ENCODE measurements at places on chromosomes 6 and 20. TPM values are rescaled to one million over a fixed set of nuclear protein-coding genes. Genes with fewer than 3 reads are reported as not detected.

The CAP2 gene
- total RNA-seq = 13.1 TPM

The KHDC1L gene
- total RNA-seq = 0.83 TPM

DNA sequence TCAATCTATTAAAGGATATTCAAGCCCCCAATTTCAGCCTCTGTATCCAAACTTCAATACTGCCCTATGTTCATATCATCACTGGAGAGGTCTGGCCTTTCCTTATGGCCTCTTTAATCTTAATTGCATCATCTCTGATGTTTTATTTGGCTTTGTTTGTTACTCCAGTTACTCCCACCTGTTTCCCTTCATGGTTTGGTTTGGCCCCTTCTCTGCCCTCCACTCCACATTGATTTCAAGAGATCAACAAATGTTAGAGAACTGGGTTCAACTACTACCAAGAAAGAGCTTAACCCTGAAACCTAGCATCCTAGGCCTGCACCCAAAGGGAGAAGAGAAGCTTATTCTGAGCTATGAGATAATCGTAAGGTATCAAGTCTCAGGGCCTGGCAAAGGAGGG, 221.6 kb downstream of the LAMA2 start:
- no peaks in the 10 kb centered on the region for H3K4me1 ChIP-seq
- no peak for DNase-seq
- no peaks in the 10 kb centered on the region for H3K36me3 ChIP-seq

GRCh38 chr20:17822540-17823408, 123.0 kb downstream of the BANF2 start:
- no peaks in the 10 kb centered on the region for H3K36me3 ChIP-seq
- DNase-seq = no peak
- H3K4me3 ChIP-seq = no peak overlapping the region
- no peaks in the 10 kb centered on the region for H3K27me3 ChIP-seq

DNA sequence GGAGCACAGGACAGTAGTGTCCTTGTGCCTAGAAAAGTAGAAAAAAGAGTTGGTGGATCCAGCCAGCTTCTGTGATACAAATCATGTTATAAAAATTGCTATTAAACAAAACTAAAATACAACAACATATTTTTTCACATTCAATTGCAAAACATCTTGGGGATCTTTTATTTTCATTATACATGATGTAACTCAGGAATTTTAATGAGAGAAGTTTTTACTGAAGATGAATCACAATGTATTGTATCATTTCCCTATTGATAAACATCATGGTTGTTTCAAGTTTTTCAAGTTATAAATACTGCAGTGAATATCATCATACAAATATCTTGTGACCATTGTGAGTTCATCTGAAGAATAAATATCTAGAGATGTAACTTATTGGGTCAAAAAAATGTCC, 608.0 kb downstream of the PHF3 start:
- H3K4me3 ChIP-seq = no peak overlapping the region
- H3K4me1 ChIP-seq = no peaks in the 10 kb centered on the region
- no peaks in the 10 kb centered on the region for H3K27me3 ChIP-seq
- H3K36me3 ChIP-seq = no peaks in the 10 kb centered on the region
- no peak for DNase-seq

- H3K36me3 ChIP-seq = no peaks in the 10 kb centered on the region
- H3K27me3 ChIP-seq = no peaks in the 10 kb centered on the region
- no peaks in the 10 kb centered on the region for H3K4me1 ChIP-seq
- no peak overlapping the region for H3K27ac ChIP-seq
These were observed 31.4 kb downstream of the TBC1D32 start for GRCh38 chr6:121302882-121303281.
